ENCODE measurements at places on chromosomes 4 and X.

DNA sequence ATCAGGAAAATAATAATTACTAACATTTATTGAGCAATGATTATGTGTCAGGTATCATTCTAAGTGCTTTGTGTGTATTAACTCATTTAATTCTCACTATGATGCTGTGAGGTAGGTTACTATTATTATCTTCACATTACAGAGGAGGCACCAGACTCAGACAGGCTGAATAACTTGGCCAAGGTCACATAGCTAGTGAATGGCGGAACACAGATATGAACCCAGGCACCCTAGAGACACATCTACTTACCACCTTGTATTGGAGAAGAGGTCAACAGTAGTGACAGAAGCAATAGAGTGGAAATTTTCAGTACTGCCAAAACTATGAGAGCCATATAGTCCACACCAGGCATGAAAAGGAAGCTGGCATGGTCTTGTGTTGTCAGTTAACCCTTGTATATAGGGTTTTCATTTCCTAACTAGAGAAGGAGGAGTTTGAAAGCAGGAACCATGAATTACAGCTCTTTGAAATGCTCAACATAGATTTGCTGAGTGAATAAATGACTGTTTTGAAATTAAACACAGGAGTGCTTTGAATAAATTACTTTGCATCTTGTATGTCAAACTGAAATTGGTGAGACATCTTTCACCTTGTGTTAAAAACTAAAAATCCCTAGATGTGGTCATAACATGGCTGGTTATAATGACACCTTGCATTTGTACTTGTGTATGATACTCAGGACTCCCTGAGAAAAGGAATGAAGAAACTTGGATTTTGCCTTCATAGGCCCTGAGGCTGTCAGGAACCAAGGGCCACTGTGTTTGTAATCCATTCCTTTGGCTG lies 71.8 kb downstream of the RTL9 start:
- DNase-seq, result no peak

- no peak for DNase-seq
Observed at GRCh38 chr4:161428180-161428965, 735.4 kb downstream of the FSTL5 start.

GRCh38 chrX:119602701-119603255 lies 3.4 kb downstream of the NKRF start:
- no peak for DNase-seq

GRCh38 chr4:151166636-151167035 lies 67.2 kb downstream of the RPS3A start:
- no peak for DNase-seq

- DNase-seq, result no peak
Observed at GRCh38 chr4:92251711-92252110, 52.1 kb upstream of the GRID2 start.

GRCh38 chrX:100870527-100870926 lies 3.6 kb downstream of the NOX1 start:
- DNase-seq, result no peak

- DNase-seq, result no peak
Observed at GRCh38 chrX:71143508-71143907, 1.1 kb upstream of the NLGN3 start.
